ENCODE measurements at places on chromosomes 16 and 17.

- peak; percentile 44 for DNase-seq
Measured at GRCh38 chr17:38798614-38799500, 499 bp downstream of the PIP4K2B start.

DNA sequence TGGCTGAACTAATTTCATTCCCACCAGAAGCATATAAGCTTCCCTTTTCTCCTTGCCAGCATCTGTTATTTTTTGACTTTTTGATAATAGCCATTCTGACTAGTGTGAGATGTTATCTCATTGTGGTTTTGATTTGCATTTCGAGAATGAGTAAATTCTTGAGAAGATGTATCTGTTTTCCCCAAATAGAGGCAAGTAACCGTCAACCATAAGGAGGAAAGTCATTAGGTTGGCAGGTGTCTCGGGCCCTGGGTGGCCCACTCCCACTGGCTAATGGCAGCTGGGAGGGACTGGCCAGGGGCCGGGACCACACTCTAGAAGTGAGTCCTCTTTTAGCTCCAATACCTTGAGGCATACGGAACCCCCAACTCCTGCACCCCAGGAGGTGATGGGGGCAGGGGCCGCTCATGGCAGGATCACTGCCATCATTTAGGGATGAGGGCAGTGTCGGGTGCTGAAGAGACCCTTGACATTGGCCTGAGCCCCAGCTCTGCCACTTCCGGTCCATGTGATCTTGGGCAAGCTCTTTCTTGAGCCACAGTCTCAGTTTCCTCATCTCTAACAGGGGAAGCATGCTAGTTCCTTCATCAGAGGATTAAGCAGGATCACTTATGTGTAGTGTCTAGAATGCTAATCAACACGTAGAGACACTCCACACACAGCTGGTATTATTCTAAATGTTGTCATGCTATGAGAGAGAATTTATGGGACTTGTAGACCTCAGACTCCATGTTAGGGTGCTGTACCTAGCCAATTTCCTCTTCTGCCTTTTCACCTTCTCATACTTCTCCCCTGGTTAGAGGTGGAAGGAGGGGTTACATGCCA is 44.3 kb downstream of the RGS9 start:
- no peak for DNase-seq

DNA sequence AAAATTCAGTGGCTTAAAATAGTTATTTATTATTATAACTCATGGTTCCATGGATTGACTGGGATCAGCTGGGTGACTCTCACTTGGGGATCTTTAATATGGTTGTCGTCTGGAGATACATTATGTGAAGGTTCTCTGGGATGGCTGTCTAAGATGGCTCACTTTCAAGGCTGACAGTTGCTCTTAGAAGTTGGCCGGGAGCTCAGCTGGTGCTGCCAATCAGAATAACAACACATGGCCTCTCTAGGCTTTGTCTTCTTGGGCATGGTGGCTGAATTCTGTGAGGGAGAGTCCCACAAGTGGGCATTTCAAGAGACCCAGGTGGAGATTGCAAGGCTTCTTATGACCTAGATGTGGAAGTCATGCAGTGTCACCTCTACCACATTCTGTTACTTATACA is 269.7 kb downstream of the CA10 start:
- DNase-seq: no peak

- no peak for DNase-seq
Measured at GRCh38 chr16:13148294-13148693, 246.9 kb downstream of the SHISA9 start.

- DNase-seq: no peak
Measured at GRCh38 chr17:50848711-50849110, 13.3 kb downstream of the WFIKKN2 start.

DNA sequence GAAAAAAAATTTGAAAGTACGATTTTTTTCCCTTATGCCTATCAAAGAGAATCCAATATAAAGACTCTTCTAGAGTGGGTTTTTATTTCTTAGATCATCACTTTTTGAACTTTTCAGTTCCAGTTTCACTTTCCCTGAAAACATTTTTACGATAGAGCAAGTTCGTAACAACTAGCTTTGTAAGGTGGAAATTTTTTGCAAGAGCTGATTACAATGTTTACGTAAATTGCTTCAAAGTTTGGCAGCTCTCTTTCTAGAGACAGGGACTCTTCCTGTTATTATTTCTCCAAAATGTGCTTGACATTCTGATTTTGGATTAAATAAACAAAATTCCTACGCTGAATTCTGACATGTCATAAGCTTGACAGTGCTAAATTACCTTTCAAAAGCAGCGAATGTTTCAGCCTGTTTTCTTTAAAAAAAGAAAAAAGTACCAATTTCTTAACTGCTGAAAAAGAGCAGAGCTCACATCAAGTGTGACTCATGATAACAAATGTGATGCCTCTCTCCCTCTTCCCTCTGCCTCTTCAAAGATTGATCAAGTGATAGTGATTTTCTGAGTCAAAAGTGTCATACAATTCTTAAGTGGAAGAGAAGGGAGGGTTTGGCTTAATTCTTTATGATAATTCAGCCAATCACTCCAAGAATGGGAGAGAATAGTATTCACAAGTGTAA is 175.2 kb downstream of the KCNJ2 start:
- DNase-seq: no peak

- DNase-seq: no peak
Measured at GRCh38 chr17:82949361-82949760, 109.5 kb upstream of the ZNF750 start.

DNA sequence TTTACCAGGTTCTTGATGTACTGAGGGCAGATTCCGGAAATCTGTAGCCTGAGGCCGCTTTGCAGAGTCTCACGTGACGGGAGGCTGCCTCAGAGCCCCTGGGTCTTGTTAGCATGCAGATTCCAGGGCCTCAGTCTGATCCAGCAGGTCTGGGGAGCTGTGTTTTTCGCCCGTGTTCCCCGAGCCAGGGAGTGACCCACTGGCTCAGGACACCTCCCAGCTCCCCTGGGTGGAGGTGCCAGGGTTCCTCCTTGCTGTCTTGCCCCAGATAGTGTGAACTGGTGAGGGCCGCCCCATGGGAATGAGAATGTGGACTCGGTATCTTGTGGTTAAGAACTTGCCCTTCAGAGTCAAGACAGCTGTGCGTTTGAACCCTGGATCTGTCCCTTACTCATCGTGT is 98.6 kb downstream of the OR1D5 start:
- no peak for DNase-seq

- DNase-seq: no peak
Measured at GRCh38 chr16:1075546-1075945, 3.0 kb downstream of the SSTR5 start.

GRCh38 chr16:75246504-75247205 is 4.8 kb downstream of the BCAR1 start:
- no peak for DNase-seq

- no peak for DNase-seq
Measured at GRCh38 chr16:57634171-57634570, 5.7 kb downstream of the ADGRG1 start.

DNA sequence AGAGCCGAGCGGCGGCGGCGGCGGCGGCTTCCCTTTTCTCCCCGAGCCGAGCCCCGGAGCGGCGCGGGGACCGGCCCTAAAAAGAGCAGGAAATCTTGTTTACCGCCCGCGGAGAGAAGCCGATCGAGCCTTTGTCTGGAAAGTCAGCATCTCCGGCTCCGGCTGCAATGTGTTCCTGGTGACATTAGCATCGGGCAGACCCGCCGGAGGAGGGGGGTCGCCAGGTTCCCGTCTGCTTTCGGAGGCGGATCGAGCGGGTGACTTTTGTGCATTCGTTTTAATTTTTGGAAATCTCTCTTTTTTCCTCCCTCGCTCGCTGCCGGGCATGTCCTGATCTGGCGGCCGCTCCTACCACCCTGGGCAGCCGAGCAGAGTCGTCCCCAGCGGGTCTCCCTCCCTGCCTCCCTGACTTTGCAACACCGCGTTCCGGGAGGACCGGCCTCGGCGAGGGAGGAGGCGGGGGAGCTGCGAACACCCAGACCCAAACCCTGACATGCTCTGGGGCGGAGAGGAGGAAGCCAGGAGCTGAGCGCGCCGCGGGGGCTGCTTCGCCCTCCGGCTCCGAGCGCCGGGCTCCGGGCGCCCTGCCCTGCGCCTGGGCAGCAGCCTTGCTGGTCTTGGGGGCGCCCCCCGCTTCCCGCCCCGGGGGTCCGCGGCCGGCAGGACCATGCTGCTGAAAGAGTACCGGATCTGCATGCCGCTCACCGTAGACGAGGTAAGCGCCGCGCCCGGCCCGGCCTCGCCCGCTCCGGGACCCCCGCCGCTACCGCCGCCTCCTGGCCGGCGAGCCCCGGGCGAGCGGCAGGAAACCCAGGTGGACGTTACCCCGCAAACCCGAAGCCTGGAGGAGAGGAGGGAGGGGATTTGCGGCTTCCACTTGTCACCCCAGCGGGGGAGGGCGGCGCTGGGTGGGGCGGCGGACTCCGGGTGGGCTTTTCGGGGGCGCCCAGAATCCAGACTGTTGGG is 690 bp downstream of the PITPNC1 start:
- DNase-seq: peak; percentile 47

DNA sequence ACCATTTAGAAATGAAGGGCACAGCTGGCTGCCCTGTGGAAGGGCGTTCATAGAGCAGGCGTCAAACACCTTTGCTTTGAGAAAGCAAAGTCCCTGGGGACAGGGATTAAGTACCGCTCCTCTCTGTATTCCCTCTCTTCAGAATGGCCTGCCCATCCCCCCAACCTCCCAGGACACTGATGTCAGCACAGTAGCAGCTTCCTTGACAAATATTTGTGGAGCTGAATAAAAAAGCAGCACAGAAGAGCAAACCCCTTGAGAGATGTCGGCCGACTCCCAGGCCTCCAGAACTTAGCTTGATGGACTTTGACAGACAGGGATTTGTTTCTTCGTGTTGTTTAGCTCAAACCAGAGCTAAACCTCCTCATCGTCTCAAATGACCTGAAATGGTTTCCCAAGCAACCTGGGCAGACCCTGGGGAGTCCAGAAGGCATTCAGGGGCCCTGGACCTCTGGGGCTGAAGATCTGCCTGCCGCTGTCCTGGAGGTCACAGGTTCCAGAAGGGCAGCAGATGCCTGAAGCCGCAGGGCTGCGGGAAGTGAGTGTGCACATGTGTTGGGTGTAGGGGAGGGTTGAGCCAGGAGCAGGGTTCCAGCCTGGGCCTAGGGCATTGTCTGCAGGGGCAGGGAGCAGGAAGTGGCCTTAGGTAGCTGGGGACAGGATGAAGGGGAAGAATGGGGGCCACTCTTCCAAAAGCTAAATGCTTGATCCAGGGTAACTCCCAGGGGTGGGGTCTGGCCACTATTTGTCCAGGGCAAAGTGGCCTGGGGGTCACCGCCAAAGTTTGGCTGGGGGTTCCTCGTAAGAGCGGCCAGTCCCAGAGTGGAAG is 42.3 kb upstream of the NKD1 start:
- DNase-seq: no peak

GRCh38 chr16:82784573-82784968 is 157.8 kb downstream of the CDH13 start:
- no peak for DNase-seq

- peak; percentile 80 for DNase-seq
Measured at GRCh38 chr16:84511180-84511800, 6.8 kb upstream of the MEAK7 start.

DNA sequence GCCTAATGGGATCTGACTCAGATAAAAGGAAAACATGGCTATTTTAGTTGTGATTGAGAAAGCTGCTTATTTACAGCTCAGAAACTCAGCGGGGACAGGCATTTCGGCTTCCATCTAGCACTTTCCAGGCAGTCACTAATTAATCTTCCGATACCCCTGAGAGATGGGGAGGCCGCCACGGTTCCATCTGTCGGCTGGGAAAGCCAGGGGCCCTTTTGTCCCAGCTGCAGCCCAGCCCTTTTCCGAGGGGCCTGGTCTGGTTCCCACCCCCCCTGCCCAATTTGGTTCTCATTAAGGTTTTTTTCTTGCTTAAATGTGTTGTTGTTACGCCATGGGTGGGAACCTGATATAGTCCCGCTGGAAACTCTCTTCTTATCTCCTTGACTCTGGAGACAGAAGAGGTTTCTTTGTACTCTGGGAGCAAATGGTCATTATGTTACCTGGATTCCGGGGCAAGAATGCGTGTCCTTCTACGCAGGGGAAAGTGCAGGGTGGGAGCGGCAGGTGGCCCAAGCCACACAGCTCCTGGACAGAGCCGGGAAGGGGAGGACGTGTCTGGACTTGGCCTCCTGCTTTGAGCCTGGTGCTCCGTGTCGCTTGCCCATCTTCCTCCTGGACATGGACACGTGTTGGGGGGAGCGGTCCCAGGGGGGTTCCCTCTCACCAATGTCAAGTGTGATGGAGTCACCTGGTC is 50.9 kb upstream of the GSE1 start:
- DNase-seq: no peak

GRCh38 chr16:85991425-85991824 is 92.5 kb downstream of the IRF8 start:
- DNase-seq: no peak

GRCh38 chr17:76267051-76267576 is 2.0 kb downstream of the UBALD2 start:
- no peak for DNase-seq

DNA sequence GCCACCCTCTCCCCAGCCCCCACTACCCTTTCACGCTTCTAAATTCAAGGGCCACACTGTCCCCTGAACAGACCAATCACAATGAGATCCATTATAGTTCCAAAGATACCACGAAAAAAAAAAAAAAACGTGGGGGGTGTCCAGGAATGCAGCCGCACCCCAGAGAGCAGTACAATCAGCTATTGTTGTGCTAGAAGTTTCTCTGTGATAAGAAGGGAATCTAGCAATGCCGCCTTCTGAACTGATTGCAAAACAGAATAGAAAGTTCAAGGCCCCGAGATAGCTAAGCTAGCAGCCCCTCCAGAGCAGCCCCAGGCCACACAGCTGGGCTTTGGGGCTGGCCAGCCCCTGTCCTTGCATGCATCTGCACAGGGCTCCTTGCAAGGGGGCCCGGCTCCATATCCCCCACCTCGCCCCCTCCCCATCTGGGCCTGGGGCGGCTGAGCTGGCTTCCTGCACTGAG is 86.9 kb upstream of the CBX4 start:
- no peak for DNase-seq

DNA sequence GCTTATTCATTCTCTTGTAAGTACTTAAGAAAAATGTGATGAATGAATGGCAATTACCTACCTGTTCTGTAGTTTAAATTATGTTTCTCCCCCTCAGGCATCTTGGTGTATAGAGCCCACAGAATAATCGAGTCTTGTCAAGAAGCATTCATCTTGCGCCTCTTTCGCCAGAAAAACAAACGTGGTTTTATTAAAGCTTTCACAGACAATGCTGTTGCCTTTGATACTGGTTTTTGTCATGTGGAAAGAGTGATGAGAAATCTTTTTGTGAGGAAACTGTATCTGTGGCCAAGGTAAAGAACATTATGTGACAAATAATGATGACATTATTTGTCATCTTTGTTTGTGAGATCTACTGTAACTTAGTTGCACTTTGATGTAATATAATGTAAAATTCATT is 6.5 kb downstream of the ERCC4 start:
- no peak for DNase-seq

DNA sequence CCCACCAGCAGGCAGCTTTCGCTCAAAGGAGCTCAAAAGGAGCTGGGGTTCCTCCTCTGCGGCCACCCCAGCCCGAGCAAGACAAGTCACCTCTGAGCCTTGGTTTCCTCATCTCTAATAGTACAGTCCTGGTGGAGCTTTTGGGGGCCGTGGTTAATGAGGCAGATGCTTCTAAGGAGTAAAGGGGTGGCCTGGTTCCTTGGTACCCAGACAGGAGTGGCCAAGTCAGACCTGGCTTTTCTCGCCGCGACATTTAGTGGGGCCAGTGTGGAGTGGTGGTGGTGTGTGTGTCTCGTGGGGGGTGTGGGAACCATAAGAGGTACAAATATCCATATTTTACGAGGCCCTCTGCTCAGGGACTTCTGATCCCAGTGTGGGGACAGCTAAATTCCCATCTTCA is 6.7 kb downstream of the FOXF1 start:
- no peak for DNase-seq

GRCh38 chr17:76276069-76276431 is 10.9 kb downstream of the UBALD2 start:
- no peak for DNase-seq
